ENCODE measurements at places on chromosomes 6 and 20.
A peak's percentile ranks its signal among the peaks of the same experiment; 100 is the strongest.

- DNase-seq: no peak
Measured at GRCh38 chr6:113095841-113096240, 748.7 kb downstream of the RFPL4B start.

DNA sequence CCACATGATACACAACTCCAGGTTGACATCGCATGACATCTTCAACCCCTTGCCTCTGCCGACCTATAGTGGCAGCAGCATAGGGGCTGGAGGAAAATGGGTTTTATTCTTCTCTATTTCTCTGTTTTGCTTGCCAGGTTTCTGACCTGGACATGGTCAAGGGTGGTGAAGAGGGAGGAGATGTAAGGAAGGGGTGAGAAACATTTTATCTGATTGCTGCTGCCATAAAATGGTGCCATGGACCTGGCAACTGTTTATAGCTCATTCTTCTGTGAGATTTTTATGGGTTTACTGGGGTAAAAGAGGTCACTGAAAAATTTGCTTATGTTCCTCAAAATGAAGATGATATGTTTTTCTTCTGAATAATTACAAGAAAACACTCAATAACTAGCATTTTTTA, 266.7 kb upstream of the FOXQ1 start:
- DNase-seq: no peak

DNA sequence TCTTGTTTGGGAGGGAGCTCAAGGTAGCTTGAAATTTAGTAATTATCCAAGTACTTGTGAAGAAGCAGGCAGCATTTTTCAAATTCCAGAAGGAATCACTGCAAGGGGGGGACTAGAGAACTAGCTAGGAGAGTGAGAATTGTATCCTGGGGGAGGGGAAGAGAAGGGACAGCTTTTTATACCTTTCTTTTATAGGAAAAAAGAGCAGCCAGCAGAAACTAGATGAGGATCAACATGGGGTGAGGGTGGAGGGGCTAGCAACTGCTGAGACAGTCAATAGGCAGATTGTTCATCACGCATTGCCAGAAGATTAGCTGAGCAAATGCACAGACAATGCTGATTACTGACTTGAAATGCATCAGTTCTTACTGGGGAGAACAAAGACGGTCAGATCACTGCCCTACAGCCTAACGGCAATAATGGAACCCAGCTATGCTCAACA, 514.3 kb upstream of the CITED2 start:
- no peak for DNase-seq

DNA sequence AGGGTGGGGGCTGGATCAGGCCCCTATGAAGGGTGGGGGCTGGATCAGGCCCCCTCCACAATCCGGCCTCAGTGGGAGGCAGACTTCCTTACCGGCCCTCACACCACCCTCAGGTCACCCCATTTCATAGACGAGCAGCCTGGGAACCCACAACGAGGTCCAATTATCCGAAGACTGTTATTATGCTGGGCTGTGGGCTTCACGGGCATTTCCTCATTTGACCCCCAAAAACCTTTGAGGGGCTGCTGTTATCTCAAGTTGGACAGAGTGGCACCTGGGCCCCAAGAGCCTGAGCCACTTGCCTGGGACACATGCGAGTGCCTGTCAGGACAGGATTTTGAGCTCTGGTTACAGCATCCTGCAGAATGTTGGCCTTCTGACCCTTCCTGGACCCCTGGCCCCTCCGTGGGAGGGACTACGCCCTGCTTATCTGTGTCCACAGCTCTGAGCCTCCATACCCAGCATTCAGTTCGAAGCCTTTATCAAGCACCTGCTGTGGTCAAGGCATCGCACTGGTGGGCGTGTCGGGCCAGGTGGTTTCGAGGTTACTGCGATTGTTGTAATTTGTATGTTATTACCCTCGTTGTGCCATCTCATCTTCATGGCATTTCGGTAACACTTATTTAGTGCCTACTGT, 34.5 kb upstream of the PCMTD2 start:
- no peak for DNase-seq

- no peak for DNase-seq
Measured at GRCh38 chr20:44324343-44324742, 12.5 kb upstream of the R3HDML start.

GRCh38 chr20:53402233-53403005, 191.2 kb downstream of the ZNF217 start:
- no peak for DNase-seq

GRCh38 chr20:50834599-50835005, 39.7 kb downstream of the BCAS4 start:
- DNase-seq: no peak

DNA sequence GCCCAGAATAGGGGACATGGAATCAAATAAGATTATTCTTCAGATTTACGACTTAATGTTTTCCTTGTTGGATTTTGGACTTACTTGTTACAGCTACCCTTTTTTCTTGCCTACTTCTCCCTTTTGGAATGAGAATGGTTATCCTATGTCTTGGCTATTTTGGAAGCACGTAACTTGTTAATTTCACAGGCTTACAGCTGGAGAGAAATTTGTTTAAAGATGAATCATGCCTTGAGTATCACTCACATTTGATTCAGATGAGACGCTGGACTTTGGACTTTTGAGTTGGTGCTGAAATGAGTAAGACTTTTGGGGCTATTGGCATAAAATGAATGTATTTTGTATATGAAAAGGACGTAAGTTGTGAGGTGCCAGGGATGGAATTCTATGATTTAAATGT, 83.3 kb downstream of the SMPDL3A start:
- DNase-seq: no peak

- no peak for DNase-seq
Measured at GRCh38 chr6:118562959-118563358, 14.9 kb downstream of the PLN start.

DNA sequence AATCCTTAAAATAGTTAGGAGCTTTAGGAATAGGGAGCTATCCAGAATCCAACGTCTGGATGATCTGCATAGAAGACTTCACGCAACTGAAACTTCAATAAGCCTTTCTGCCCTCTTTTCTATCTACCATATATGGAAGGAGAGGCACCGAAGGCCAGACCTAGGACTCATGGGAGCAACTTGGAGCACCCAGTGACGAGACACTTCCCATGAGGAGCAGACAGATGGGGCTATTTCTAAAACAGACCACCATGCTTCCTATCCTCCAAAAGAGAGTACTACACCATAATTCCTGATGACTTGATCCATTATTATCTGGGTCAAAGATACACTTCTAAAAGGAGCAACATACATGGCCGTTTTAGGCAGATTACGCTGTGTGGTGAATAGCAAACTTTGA, 6.0 kb downstream of the RPP40 start:
- DNase-seq: no peak

DNA sequence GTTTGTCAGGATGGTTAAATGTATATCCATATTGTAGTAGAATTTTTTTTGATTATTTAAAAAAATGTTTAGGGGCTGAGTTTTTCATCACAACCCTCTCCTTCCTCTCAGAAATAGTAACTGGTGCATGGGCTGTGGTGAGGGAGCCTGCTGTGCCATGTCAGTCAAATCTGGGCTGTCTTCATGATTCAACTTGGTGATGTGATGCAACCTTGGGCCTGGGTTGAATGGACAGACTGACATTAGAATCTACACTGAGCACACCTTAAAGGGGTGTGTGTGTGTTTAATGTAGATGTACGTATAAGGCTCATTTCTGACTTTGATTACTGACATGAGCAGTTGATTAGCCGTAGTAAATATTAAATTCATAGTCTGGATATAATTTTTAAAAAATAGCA, 3.7 kb downstream of the TJAP1 start:
- DNase-seq: no peak

DNA sequence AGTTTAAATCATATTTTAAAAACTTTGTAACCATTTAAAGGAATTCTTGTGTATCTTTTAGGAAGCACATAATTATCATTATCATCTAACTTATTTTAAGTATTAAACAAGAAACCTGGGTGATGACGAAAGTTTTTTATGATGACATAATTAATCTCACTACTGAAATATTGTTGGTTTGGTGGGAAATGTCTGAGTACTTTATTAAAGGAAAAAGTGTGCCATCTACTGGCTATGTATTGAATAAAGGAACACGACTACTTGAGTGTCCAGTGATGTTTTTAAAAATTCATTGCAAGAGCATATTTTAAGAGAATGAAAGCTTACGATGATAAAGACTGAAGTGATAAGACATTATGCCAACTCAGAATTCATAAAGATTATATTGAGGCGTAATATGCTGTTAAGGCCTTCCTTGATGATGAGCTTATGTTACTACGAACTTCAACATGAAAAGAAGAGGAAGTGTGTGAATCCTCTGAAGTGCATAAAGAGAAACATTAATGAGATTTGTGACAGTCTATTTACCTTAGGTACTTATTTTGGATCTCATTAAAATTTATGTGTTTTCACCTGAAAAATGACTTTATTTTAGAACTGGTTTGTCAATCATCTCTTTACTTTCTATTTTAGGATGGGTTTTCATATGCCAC, 12.0 kb upstream of the TRMT11 start:
- no peak for DNase-seq

GRCh38 chr20:21808863-21809664, 103.6 kb downstream of the PAX1 start:
- DNase-seq: no peak

DNA sequence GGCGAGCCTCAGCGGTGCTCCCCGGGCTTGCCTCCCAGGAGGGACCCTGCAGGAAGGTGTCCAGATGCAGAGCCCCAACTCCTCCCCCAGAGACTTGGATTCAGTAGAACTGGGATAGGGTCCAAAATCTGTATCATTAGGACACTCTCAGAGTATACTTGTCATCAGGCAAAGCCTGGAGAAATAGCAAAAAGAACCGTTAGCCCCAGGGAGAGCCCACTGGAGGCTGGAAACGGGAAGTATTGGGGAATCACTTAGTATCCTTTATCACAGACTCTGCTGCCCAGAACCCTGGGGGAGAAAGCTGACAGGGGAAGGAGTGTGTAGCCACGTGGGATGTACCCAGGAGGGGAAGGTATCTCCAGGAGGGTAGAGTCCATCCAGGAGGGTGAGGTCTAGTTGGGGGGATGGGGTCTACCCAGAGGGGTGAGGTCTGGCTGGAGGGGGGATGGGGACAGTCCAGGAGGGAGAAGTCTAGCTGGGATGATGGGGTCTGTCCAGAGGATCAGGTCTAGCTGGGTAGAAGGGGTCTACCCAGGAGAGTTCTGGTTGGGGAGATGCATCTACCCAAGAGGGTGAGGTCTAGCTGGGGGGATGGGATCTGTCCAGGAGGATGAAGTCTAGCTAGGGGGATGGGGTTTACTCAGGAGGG, 107.2 kb downstream of the LY86 start:
- no peak for DNase-seq

- DNase-seq: no peak
Measured at GRCh38 chr6:117306227-117306790, 41.0 kb downstream of the VGLL2 start.

GRCh38 chr6:23522792-23523547, 603.0 kb upstream of the NRSN1 start:
- DNase-seq: no peak

GRCh38 chr6:4581468-4582385, 194.5 kb upstream of the CDYL start:
- no peak for DNase-seq

- no peak for DNase-seq
Measured at GRCh38 chr6:7893342-7893741, 17.2 kb downstream of the TXNDC5 start.

GRCh38 chr20:37262505-37262904, 891 bp upstream of the GHRH start:
- DNase-seq: no peak

- no peak for DNase-seq
Measured at GRCh38 chr6:32799168-32799567, 17.6 kb downstream of the HLA-DOB start.

DNA sequence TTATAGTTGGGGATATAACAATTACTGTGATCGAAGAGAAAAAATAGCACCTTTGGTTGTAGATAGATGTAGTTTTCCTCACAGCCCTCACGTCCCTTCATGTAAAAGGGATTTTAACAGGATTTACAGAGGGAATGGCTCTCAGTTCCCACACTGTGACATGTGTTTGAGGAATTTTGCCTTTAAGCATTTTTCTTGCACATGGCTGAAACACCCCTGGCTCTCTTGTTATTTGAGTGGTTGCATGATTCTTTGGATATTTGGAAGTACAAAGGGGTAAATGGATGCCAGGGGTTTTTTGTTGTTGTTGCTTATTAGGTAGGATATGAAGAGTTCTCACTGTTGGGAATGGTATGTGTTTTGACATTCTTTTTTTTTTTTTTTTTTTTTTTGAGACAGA, 48.2 kb downstream of the JAG1 start:
- DNase-seq: no peak

DNA sequence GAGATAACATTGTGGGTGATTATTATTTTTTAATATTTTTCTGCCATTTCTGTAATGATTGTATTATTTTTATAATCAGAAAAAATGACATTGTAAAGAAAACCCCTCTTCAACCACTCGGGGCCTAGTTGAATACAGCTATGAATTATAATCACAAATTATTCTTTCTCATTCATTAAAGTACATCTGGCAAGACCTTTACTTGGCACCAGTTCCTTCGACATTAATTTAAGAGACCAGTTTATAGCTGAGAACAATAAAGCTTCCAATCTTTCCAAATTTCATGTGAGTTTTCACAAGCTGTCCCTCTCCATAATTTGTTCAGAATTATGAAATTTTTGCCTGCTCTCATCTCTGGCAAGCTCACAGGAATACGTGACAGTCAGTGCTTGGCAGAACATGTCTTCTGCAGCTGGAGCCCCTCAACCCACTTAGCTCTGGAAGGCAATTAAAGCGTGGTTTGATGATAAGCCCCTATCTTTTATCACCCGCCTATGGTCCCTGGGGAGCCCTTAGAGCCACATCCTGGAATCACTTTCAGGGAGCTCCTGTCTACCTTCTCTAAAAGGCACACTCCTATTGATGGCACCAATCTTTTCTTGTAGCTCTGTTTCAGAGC, 237.2 kb upstream of the PRND start:
- DNase-seq: no peak

- DNase-seq: peak; percentile 57
Measured at GRCh38 chr20:59518881-59519706, 85.2 kb upstream of the PHACTR3 start.

DNA sequence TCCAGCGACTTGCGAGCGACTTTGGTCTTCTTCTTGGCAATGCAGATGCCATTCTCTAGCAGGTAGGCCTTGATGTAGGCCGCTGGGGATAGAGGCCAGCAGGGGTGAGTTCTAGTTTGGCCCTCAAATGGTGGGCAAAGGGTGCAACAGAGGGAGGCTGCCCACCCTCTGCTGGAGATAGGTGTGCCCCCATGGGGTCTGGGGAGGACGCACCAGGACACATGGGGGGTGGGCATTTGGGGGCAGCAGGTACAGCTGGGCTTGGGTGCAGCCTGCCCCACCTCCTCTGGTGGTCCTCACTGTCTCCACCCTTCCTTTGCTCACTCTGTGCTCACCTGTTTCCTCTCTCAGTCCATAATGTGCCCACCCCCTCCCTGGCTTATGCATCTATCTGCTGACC, 11.3 kb downstream of the KCNK15 start:
- DNase-seq: no peak

DNA sequence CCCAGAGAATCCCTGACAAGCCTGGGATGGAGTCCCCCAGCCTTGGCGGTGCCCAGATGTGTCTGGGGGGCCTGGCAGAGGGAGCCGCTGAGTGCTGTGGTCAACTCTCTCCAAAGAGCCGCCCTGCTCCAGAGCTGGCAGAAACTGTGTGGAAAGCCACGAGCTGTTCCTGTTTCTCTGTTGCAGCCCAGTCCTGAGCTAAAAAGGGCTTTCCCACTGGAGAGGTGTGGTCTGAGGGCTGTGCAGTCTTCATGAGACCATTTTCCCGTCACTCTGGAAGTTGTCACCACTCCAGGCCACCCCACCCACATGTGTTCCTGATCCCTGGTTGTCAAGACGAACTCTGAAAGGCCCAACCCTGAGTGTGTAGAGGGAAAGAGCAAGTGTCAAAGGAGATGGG, 99.7 kb upstream of the KCNK16 start:
- DNase-seq: no peak

Measured in Panc1 (cell line).